ENCODE measurements at places on chromosomes 1 and 21.

GRCh38 chr1:61241973-61242381 lies 159.6 kb downstream of the NFIA start:
- DNase-seq = no peak

GRCh38 chr1:111197598-111198284 lies 2.7 kb downstream of the DENND2D start:
- DNase-seq = no peak

GRCh38 chr1:91545506-91546300 lies 45.1 kb downstream of the CDC7 start:
- DNase-seq = no peak

DNA sequence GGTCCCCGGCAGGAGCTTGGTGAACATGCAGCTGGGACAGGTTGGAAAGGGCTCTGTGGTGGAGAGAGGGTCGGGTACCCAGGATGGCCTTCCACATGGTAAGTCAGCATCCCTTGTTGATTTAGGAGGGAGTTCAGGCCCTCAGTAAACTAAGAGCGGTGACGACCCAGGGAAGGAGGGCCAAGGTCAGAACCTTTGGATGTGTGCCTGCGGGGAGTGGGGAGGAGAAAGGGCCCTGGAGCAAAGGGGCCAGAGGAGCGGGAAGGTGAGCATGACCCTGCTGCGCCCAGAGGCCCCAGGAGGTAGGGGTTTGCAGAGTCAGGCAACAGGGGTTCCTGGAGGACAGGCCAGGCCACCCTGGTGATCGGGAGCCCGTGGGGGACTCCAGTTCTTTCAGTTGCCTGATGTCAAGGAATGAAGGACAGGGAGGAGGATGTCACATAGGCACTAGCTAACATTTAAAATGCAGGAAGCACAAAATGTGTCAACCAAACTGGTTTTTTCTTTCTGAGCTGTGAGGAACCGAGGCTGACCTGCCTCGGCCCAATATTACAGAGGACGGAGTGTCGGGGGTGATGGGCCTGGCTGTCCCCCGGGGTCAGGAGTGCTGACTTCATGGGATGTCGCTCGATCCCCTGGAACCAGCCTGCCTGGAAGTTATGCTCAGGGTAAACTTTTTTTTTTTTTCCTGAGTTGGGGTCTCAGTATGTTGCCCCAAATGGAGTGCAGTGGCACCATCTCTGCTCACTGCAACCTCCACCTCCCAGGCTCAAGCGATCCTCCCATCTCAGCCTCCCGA lies 117.4 kb upstream of the SLC45A1 start:
- DNase-seq = no peak

All from NCI-H345 (cell line).